AG08396 (cell line): ENCODE measurements at places on chromosomes 4 and X.

DNA sequence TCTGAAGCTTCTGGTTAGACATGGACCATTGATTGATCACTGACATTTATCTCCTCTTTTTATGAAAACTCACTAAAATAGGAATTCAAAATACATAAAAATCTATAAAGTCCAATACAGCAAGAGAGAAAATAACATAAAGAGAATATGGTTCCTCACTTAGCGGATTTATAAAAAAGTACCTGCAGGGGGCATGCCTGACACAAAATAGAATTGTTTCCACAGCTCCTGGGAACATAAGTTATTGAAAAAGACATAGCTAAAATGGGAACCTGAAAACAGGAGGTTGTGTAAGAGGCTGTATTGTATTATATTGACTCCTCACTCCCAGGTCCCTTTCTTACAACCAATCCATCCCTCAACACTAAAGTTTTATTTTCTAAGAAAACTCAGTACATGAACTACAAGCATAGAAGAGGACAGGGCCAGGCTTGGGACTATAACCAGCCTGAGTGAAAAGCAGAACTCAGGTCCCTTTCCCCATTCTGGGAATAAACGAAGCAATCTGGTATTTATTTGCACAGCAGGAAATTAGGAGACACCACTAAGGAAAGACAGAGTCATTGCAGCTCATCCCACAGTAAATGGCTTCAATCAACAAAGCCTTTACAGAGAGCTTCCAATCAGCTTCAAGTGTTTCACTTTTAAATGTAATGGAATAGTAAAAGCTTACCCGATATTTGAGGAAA lies 121.1 kb upstream of the NDST4 start:
- DNase-seq = no peak

DNA sequence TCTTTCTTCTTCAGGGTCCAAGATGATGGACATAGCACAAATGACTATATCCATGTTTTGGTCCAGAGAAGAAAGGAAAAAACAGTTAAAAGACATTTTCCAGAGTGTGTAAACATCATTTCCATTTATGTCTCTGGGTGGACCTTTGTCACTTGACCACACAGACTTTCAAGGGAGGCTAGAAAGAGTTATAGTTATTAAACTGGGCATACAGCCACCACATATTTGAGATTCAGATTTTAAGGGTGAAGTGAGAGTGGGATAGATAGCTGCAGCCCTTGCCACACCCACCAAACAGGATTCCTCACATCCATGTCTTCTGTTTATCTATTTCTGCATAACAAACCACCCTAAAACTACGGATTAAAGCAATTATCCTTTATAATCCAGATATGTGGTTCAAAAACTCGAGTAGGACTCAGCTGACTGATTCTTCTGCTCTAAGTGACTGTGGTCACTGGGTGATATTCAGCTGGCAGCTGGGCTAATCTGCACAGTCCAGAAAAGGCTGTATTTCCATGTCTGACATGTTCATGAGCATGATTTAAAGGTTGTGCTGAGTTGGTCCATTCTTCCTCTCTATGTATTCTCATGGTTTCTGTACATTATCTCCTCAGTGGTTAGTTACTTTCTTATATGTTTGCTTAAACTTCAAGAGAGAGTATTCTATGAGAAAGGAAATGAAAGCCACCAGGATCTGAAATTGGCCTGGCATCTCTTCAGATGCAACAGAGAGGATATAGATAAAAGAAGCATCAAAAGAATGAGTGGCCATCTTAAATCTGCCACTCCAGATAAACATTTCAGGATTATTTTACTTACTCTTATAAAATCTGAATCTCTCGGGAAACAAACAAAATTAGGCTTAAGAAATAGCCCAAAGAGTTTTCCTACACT lies 459.8 kb upstream of the CTSO start:
- DNase-seq = no peak

GRCh38 chr4:26105815-26106699 lies 192.0 kb downstream of the SMIM20 start:
- no peak for DNase-seq

DNA sequence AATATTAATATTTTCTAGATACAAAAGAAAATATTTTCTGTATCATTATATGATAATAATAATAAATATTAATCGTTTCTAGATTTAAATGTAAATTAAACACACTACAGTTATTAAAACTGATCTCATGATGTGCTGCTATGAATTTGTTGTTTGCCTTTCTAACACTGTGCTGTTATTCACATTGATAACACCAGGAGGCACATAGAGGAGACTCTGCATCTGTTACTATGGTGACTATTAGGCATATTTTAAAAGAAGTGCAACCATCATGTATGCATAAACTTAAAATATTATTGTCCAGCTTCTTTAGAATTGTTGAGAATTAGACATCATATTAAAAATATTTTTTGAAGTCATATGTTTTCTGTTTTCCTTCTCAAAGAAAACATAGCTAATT lies 11.8 kb upstream of the PDGFC start:
- no peak for DNase-seq

- no peak for DNase-seq
These were observed 56.6 kb upstream of the MXD4 start for GRCh38 chr4:2318476-2318875.

DNA sequence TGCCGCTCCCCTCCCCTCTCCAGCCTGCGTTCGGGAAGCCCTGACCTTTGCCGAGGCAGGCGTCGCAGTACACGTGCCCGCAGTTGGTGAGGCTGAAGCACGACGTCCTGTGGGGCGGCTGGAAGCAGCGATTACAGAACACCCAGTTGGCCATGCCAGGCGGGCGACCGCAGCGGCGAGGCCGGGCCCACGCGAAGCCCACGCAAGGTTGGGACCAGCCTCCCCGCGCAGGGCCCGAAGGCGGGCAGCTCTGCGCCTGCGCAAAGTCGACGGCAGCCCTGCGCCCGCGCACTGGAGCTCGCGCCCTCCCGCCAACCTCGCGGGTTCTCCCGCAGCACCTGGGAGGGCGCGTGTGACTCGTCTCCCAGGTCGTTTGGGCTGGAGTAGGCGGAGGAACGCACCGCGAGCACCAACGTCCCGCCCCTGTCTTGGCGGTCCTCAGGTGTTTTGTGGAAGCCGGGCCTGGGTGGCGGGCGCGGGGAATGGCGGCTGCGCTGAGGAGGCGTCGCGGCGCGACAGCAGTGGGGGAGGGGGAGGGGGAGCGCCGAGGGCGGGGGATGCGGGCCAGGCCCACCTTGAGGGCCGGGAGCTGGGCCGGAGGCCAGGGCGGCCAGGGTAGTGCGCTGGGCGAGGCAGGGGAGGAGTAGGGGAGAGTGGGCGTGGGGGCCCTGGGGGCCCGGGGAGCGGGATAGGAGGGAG lies at the start of gene RNF212:
Gene RNF212, minus strand, starts transcription at position 254 of the 699 bp plus-strand sequence. Its CDS starts 100 bp downstream, at position 154.
- DNase-seq = peak; percentile 38

GRCh38 chr4:99664716-99665115 lies 7.1 kb upstream of the C4orf54 start:
- DNase-seq = no peak

GRCh38 chr4:11138964-11139363 lies 289.7 kb downstream of the HS3ST1 start:
- DNase-seq = no peak

GRCh38 chrX:34288782-34289181 lies 156.7 kb upstream of the FAM47A start:
- no peak for DNase-seq

DNA sequence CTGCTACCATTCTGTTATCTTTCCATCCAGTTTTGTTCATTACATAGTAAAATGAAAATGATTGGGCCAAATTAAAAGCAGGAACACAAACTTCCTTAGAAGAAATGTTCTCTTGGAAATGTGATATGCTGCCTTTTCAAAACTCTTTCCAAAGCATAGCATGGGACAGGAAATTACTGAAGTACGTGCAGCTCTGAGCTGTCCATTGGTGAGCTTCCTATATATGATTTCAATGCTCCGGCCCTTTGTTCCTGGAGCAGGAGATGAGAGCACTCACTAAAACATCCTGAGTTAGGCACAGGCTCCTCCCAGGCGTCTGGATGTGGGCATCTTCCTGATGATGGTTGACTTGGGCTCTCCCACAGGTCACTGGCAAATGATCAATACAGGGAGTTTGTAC lies 33.0 kb upstream of the ANXA3 start:
- no peak for DNase-seq

- DNase-seq = no peak
These were observed 575.5 kb upstream of the NDST4 start for GRCh38 chr4:115688961-115689360.

GRCh38 chr4:25654031-25654970 lies 1.4 kb upstream of the SLC34A2 start:
- DNase-seq = no peak

DNA sequence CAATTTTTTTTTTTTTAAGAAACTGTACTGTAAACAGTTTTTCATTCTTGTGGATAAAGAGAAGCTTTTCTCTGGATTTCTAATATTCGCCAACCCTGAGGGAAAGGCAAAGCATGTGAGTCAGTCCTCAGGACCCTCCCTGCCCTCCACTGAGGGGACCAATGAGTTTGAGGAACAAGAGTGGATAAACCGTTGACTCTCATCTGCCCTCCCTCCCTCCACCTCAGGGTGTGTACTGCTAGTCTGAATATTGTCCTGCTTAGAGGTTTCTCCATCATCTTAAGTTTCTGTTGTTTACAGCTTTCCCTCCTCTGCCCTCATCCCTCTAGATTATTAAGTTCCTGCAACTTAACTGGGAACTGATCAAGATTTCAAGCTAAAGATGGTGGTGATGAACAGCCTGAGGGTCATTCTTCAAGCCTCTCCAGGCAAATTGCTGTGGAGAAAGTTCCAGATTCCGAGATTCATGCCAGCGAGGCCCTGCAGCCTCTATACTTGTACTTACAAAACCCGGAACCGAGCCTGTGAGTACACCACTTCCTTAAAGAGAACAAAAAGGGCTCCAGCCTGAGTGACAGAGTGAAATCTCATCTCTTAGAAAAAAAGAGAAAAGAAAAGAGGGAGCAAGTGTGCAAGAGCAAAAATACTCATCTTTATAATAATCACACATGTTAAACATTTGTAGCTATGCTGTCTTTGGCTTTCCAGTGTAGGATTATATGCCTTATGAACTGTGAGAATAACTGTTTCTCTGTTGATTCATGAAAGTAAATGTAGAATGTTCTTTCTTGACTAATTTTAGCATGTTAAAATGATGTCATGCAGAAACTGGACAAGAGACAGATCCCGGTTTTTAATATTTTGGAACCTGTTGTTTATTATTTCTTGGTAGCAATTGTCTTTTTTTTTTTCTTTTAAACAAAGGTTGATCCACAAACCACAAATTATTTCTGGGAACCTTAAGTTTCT lies 11.9 kb downstream of the CA5B start:
- no peak for DNase-seq

GRCh38 chrX:127459790-127460189 lies 592.4 kb downstream of the ACTRT1 start:
- no peak for DNase-seq

DNA sequence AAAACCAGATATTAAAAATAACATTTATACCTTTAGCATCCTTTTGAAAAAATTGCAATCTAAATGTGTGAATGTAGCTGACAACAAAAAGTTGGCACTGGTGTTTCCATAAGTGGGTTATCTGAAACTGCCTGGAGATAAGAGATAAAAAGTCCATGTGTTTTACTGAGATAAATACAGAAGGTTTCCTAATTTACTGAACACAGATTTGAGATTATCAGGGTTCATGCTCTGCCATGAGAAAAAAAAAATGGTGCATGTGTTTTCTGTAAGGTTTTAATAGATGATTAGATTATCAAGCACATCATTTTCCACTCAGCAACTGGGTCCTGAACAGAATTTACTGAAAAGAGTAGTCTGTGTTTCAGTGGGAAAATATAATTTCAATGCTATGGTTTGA lies 326.2 kb upstream of the SLIT2 start:
- no peak for DNase-seq

GRCh38 chr4:107913283-107913899 lies 18.0 kb upstream of the CYP2U1 start:
- peak; percentile 48 for DNase-seq

DNA sequence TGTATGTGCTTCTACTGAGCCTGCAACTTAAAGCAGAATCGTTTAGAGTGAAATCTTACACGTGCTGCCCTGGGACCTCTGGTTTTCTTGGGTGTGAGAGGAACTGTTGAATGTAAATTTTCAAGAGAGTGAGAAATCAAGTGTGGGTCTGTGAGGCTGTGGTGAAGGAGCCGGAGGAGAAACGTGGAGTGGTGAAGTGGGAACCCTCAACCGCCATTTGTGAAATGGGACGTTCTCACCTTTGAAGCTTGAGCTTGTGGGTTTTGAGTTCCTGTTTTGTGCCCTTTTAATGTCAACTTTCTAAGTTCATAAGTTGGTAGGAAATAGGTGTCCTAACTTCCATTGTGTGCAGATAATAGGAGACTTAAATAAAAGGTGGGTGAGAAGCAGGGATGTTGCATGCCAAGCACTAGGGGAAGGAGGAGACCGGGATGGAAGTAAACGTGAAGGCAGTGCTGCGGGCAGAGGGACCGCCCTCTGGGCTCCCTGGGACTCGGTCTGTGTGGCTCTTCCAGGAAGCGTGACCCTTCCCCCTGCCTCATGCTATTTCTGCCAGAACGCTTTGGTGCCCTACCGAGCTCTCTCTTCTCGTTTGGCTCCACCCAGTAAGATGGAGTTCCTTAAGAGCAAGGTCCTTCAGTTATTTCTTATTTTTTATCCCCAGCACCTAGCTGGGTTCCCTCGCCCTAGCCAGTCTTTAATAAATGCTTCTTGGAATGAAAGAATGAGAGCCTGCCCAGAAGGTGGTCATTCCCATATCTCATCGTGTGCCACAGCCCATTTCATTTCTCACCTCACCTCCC lies 56.0 kb downstream of the TMEM131L start:
- DNase-seq = no peak

DNA sequence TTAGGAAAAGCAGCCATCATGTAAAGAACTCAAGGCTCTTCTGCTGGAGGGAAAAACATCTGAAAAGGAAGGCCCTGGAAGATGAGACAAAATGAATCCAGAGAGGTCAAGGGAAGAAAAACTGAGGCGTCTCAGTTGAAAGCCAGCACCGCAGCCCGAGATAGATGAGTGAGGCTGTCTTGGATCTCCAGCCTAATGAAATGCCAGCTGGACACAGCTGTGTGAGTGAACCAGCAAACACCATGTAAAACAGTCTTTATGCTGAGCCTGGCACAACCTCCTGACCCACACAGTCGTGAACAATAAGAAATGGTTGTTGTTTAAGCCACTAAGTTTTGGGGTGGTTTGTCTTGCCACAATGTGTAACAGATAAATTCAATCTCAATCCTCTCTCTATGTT lies 48.6 kb upstream of the RASL11B start:
- no peak for DNase-seq

GRCh38 chrX:78496483-78496882 lies 162.6 kb downstream of the RTL3 start:
- no peak for DNase-seq

- peak; percentile 11 for DNase-seq
These were observed 2.9 kb downstream of the USP51 start for GRCh38 chrX:55486736-55487135.

DNA sequence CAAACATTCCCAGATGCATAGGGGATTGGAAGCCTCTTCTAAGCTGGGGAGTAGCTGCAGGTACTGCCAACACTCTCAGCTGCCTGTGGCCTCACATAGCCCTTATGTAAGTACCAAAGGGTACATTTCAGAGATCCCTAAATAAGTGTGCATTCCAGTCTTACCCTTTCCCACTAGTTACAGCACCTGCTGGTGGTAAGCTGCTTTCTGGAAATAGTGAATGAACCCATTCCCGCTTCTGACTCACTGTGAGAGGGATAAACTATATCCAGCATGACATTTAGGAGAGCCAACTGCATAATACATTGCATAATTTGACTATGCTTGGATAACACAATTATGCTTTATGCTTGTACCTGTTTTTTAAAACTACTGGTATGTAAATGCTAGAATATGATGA lies 149.0 kb downstream of the FAM13A start:
- DNase-seq = no peak

- peak; percentile 12 for DNase-seq
These were observed 74.2 kb downstream of the FREM3 start for GRCh38 chr4:143626134-143626911.
